ENCODE measurements at places on chromosomes 6 and 20. TPM values are rescaled to one million over a fixed set of nuclear protein-coding genes. Genes with fewer than 3 reads are reported as not detected.

GRIK2 gene
- 0.17 TPM for total RNA-seq

ASXL1 gene
- 61.3 TPM for total RNA-seq

DNA sequence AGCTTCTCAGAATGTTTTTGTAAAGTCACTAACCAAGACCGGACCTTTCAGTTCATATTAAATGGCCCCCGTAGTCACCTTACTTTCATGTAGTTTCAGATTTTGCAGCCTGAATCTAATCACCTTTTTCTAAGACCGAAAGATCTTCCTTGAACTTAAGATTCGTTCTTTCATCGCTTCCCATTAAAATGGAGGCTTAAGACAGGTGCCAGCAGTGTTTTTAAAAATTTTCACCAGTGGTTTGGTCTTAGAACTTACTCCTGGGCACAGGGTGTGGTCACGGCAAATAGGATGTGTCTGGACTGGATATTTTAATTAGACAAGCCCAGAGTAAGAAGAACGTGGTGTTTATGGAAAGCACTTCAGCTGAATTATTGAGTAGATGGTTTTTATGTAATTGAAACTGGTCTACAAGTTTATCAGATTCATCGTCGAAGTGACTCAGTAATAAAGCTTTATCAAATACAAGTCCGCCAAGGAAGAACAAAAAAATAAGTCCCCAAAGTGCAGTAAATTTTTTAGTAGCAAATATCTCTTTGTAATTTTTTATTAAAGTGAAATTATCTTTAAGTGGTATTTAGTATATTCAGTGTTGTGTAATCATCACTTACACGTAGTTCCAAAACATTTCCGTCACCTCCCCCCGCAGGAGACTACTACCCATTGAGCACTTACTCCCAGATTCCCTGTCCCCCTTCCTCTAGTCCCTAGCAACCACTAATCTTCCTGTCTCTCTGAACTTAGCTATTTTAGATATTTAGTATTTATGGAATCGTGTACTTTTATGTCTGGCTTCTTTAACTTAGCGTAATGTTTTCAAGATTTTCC, 868 bp downstream of the SRSF3 start:
- DNase-seq = no peak

GRCh38 chr6:161035182-161035980, 43.8 kb downstream of the MAP3K4 start:
- DNase-seq = no peak

GRCh38 chr6:89250239-89250638, 33.1 kb upstream of the GABRR1 start:
- no peak for DNase-seq

DNA sequence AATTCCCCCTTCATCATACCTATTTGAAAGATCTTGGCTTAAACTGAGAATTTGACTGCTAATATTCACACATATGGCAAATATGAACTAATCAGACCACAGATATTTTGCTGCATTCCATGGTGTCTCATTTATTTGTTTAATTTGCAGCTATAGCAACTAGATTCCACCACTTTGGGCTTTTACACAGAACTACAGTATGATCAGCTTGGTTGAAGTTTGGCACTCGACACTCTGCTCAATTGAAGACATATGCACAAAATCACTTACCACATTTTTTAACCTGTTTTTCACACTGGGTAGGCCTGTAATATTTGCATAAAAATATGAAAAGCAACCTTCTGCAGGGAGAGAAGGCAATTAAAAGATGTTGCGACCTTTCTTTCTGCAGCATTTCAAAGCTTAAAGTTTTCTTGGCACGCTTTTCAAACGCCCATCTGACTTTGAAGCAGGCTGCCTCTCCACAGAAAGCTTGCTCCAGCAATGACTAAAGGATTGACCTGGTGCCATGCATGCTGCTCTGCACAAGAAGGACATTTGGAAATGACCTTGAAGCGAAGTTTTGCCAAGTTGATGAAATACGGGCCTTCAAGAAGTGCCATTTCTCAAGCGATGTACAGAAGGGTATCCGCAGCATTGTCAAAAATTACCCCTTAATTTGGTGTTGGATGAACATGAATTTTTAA, 126.7 kb downstream of the AIG1 start:
- DNase-seq = no peak

DNA sequence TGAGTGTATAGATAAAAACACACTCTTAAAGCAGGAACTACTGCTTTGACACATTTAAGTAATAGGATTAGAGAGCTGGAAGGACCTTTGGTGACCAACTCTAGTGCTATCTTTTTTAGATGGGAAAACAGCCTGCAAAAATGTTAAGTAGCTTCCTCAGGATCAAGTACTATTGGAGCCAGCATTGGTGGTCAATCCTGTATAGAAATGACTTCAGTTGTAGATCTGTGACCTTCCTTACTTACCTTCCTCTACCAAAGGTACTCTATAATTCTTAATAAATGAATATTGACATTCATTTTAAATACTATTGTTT, 18.7 kb downstream of the KCNQ5 start:
- DNase-seq = no peak

DNA sequence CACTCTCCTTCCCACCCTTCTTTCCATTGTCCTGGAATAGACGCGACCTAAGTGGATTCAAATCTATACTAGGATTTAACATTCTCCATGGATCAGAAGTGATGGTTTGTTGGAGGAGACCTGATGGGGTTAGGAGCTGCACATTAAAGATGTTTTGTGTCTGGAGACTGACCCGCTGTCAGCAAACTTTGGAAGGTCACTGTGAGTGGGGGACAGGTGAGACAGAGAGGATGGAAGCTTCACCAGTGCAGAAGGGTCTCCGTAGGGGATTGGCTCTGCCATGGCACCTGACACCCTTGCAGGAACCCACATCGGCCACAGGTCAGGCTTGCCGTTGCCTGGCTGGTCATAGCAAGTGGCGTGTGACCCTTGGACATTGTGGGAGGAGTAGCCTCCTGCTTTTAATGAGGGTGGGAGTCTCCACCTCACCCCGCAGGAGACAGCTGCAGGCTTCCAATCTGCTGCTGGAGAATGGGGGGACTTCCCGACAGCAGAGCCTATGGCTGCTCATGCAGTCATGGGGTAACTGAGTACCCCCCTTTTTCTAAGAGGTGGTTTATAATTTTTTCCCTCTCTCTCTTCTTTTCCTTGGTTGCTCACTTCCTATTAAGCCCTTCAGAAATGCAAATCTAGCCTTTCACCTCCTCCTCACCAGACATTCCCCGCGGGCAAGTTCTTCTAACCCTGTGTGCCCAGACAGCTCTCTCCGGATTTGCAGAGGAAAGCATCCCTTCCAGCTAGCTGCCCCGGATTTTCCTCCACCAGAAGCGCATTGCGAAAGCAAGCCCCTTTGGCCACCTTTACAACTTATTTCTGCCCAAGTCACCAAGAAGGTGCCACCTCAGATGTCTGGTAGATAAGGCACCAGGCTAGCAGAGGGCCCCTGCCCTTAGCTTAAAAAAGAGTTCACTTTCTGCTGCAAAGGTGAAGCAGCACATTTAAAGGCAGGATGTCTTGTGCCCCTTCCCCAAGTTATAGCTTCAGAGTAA, 53.5 kb downstream of the DACT2 start:
- DNase-seq = no peak

- no peak for DNase-seq
Measured at GRCh38 chr6:131660195-131660594, 23.1 kb downstream of the ENPP3 start.

DNA sequence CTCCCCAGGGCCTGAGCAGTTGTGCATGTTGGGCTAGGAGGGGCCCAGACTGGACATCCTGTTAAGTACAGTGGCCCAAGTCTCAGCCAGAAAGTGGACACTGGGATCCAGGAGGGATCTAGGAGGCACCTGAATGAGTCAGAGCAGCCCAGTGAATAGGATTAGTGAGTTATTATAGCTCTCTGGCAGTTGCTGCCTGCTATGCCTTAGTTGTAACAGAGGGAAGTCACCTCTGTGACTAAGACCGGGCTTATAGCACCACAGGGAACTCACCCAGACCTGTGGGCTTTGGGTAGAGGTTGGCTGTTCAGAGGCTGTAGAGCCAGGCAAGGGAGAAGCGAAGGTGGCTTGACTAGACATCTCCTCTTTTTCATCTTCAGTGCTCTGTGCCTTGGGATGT, 39.0 kb upstream of the AAR2 start:
- no peak for DNase-seq

DNA sequence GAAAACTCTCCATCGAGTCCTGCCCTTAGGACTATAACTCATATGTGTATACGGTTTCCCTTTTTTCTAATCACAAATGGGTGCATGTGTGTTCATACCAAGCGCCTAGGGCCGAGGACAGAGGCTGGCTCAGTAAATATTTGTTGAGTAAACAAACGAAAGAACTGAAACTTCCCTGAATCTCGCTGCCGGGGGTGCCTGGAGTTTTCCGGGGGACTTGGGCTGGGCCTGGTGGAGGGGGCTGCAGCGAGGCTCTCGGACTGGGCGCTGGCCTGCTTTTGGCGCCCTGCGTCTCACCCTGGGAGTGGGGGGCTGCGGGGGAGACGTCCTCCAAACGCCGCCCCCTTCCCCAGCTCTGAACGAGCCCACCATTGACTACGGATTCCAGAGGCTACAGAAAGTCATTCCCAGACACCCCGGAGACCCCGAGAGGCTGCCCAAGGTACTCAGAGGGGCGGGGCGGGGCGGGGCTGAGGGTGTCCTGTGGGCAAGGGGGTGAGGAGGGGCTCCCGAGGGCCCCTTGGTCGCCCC, 49.0 kb downstream of the CPXM1 start:
- no peak for DNase-seq

- no peak for DNase-seq
Measured at GRCh38 chr20:37259031-37259430, 2.6 kb downstream of the GHRH start.

Measured in liver (tissue), 10 donors.